Naive B cell (primary cell): ENCODE measurements at places on chromosomes 5 and 9. TPM values are rescaled to one million over a fixed set of nuclear protein-coding genes. Genes with fewer than 3 reads are reported as not detected.

The IL4 gene
- polyA plus RNA-seq, result not detected

The BRINP1 gene
- not detected for polyA plus RNA-seq

The LCP2 gene
- polyA plus RNA-seq, result 2.9 TPM

The COL15A1 gene
- polyA plus RNA-seq, result not detected

The PKD2L2 gene
- polyA plus RNA-seq, result 1.0 TPM

The OMD gene
- 0.19 TPM for polyA plus RNA-seq

The WNK2 gene
- polyA plus RNA-seq, result not detected

The FYB1 gene
- polyA plus RNA-seq, result 2.7 TPM

The CPEB4 gene
- polyA plus RNA-seq, result 6.0 TPM

The MSANTD3 gene
- 2.3 TPM for polyA plus RNA-seq

DNA sequence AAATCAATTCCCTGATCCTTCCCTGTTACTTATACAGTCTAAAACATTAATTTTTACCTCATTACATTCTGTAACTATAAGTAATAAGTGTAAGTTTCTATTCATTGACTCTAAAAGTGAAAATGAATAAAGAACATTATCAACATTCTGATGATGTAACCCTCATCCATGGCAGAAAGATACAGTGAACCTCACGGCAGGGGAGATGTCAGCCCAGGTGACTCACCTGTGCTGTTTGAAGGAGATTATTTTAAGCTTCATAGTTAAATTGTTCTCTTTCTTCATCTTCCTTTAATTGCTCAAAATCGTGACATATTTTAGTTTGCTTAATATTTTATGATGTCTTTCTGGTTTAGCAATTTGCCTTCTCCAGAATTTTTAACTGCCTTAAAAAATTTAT is 268.1 kb downstream of the FSTL4 start:
- no peak for DNase-seq

GRCh38 chr9:4553951-4554381 is 63.7 kb downstream of the SLC1A1 start:
- no peak for DNase-seq

GRCh38 chr5:51669095-51669494 is 285.8 kb downstream of the ISL1 start:
- DNase-seq, result no peak

GRCh38 chr5:27377626-27378025 is 339.2 kb upstream of the CDH9 start:
- DNase-seq, result no peak

- no peak for DNase-seq
These were observed 12.9 kb downstream of the HAND1 start for GRCh38 chr5:154465169-154465568.

DNA sequence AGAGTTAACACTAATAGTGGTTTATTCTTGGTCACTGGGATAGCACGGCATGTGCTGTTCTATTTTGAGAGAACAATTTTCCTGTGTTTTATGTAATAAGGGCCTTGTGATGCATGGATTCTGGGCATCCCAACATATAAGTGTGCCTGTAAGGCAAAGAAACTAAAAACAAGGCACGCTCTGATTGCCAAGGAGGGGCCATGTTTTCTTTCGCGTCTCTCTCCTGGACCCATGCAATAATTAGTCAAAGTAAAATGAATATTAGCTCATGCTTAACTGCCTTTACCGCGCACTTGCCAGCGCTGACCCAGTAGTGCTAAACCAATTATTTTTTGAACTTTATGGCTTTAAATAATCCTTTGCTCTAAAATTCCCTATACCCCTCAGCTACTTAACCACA is 140.9 kb downstream of the PSAT1 start:
- DNase-seq, result no peak

GRCh38 chr9:130715270-130715669 is 21.7 kb downstream of the EXOSC2 start:
- no peak for DNase-seq

DNA sequence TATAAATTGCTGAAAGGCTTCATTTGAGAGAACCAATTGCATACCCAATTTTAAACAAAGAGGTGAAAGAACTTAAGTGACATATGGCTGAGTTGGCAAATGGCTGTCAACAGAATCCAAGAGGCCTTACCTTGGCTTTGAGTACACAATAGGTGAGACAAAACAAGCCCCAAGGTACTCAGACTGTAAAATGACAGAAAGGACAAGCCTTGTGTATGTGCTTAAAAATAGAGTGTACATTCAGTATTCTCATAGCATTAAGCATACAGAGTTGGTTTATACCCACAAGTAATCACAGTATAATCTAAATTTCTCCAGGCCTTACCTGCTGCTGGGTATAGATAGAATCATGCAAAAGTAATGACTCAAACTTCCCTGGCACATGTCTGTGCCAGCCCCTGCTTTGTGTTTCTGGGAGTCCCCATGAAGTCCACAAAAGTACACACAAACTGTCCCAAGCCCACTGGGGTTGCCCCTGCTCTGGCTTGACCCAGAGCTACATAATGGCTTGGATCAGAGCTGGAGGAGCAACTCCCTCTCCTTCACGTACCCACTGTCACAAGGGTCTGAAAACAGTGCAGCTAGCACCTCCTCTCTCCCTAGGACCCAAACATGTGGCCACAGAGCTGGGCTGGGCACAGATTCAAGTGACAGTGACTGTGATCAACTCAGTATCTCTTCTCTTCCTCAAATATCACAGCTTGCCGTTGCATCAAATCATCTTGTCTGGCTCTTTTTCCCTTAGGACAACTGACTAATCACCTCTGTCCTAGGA is 250.8 kb downstream of the ENC1 start:
- no peak for DNase-seq

- no peak for DNase-seq
These were observed 69.8 kb downstream of the COL15A1 start for GRCh38 chr9:99013550-99013949.

DNA sequence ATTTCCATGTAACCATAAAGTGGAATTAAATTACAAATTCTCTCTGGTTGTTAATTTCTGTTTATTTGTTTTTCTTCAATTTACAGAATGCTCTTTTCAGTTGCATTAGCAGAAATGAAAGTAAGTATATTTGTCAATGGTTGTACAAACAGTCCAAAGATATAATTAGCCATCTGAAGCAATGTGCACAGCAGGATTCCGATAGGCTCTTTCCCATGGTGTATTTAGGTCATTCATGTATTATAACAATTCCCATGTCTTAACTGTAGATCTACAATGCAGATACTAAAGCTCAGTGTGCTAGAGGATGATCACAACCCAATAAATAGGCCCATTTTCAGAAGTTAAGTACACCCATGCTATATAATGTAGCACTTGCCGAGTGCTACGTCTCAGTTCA is 43.8 kb downstream of the RECK start:
- DNase-seq, result no peak

DNA sequence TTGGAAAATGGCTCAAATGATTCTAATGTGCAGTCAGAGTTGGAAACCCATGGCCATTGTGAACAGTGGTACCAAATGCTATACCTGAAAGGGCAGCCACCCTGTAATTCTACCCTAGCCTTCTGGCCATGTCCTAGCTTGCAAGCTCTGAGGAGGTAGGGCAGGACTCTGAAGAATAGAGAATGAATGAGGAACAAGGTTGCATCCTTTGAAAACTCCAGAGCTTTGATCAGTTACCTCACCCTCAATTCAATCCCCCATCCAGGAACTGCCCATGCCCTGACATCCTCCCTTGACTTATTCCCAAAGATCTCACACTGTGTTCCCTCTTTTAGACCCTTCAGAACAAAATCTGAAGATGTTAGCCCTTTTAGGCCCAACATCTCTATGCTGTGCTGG is 17.8 kb upstream of the ERMP1 start:
- no peak for DNase-seq

DNA sequence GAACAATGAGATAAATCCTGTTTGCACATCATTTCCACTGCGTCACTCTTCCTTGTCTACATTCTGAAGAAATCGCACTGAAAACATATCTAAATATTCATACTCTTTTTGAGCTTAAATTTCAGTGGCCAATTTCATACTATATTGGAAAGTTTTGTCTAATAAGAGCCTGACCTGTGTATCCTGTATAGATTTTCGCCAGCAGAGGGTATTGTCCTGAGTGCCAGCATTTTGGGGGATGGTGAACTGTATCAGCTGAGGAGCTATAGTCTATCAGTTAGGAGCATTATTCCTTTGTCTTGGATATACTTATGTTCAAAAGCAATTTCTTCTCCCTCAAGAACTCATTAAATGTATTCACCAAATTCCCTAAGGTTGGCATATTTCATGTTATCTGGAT is 102.3 kb downstream of the SEMA6A start:
- no peak for DNase-seq

DNA sequence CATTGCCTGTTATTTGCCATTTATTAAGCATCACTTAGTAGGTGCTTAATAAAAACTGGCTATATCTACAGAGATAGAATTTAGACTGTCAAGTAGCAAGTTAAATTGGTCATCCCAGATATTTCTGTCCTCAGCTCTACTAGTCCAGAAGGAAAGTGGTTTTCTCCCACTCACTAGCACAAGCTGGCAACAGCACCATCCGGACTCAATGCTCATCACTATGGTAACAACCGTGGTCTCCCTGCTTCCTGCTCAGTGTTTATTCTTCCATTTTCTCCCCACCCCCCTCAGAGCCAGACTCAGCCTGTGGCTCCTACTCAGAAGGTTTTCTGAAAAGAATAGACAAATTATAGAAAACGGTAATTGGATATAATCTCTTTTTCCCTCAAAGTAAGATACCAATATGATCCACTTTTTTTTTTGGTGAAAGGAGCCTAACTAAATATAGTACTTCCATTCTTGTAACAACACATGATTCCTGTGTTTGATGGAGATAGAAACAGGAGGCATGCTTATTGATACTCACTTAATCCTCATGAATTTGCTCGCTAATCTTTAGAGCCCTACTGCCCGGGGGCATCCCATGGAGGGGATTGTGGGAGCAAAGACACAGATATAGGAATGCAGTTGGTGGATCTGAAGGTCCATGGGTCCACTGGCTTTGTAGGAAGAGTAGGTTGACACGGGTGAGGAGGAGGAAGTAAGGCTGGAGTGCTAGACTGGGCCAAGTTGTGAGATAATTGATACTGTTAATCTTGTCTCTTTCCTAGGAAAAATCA is 191.4 kb downstream of the MAN2A1 start:
- no peak for DNase-seq
